Activated T-cell treated with anti-CD3 and anti-CD28 coated beads, Interleukin-2, amount 50 U/mL, for 48 hours (primary cell): ENCODE measurements at places on chromosomes 11 and 22.

DNA sequence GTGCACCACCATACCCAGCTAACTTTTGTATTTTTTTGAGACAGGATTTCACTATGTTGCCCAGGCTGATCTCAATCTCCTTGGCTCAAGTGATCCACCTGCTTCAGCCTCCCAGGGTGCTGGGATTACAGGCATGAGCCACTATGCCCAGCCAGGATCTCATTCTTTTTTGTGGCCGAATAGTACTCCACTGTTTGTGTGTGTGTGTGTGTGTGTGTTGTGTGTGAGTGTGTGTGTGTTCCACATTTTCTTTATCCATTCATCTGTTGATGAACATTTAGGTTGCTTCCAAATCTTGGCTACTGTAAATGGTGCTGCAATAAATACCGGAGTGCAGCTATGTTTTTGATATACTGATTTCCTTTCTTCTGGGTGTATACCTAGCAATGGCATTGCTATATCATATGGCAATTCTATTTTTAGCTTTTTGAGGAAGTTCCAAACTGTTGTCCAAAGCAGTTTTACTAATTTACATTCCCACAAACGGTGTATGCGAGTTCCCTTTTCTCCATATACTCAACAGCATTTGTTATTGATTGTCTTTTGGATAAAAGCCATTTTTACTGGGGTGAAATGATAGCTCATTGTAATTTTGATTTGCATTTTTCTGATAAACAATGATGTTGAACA is 105.4 kb downstream of the TTC28 start:
- no peak for DNase-seq

DNA sequence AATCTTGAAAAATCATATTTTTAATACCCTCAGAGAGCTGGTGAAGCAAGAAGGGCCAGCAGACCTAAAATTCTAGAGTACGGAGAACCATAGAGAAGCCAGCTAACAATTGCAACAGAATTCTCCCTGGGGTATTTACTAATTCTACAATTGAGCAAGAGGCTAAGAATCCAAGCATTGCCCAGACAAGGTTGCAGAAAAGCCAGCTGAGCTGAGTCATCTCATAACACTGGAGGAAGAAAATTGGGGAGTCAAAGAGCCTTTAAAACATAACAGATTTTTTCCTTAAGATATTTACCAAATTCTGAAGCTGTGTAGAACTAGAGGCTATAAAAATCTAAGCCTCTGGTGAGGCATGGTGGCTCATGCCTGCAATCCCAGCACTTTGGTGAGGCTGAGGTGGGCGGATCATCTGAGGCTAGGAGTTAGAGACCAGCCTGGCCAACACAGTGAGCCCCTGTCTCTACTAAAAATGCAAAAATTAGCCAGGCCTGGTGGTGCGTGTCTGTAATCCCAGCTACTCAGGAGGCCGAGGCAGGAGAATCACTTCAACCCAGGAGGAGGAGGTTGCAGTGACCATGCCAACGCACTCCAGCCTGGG is 13.6 kb upstream of the TMEM216 start:
- DNase-seq: no peak

GRCh38 chr11:45270946-45271716 is 15.0 kb downstream of the SYT13 start:
- DNase-seq: no peak

DNA sequence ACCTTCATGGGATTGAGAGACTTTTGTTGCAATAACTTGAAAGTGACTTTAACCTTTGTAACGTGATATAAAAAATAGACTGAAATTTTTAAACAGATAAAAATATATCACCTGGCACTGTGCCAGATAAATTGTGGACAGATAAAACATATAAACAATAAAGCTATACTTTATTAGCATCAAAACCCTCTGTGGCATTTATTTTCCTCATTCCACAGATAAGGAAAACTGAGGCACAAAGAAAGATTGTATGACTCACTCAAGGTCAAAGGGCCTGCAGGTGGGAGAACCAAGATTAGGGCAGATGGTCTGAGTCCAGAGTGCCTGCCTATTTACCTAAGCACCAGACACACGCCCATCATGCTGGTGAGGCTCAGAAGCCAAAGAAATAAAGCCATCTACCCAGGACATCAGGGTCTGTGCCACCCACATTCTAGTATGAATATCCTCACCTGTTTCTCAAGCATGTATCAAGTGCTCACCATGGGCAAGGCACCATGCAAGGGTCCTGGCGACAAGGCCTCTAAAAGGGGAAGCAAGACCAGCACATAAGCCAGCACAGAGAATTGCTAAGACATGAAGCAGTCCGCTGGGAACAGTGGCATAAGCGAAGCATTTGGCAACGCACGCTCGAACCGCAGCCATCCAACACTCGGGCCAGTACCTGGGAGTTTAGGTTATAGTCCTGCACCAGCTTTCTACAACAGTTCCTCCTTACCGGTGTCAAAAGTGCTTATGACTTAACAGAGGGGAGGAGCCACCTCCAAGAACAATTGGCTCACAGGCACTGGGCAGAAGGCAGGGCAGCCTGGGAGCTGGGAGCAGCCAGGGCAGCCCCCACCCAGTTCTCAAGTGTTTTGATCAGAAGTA is 17.6 kb downstream of the MYH9 start:
- DNase-seq: no peak

- no peak for DNase-seq
Observed at GRCh38 chr11:90614318-90614717, 391.5 kb upstream of the CHORDC1 start.

DNA sequence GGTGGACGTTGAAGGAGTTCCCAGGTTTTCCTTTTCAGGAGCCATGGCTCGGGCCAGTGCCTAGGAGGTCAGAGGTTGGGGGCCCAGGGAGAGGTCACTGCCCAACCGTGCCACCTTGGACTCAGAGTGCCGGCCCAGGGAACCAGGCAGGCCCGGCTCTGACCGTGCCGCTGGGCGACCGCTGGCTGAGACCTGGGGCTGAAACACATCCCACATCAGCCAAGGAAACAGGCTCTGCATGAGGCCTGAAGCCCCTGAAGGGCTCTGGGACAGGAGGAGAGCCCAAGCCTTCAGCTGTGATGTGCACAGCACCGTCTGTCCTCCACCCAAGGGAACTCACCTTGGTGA is 21.9 kb upstream of the RTN4R start:
- DNase-seq: no peak

GRCh38 chr11:66593303-66593635 is 284 bp downstream of the CCS start:
- no peak for DNase-seq

DNA sequence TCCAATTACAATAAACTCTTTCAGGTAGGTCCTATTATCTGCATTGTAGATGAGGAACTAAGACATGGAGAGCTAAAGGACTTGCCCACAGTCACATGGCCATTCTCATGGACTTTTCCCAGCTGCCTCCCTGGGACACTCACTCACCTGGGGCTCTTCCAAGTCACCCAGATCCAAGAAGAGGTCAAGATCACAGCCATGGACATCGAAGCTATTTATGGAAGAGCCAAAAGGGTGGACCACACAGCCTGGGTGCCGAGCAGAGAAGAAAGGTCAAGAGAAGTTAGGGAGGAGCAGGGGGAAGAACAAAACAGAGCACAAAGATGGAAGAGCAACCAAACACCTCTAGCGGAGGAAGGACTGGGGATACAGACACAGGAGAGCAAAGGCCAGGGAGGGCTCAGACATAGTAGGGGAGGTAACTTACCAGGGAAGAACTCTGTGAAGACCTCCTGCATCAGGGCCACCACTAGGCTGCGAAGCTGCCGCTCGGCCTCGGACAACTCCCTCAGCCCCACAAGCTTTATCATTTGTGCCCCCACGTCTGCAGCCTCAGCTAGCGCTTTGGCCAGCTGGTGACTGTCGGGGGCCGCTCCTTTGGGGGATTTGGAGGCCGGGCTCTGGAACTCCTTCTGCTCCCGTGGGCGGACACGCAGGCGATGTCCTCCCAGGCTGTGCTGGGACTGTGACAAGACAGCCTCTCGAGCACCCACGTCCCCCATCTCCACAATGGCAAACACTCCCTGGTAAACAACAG is 7.4 kb upstream of the EEF1G start:
- no peak for DNase-seq

DNA sequence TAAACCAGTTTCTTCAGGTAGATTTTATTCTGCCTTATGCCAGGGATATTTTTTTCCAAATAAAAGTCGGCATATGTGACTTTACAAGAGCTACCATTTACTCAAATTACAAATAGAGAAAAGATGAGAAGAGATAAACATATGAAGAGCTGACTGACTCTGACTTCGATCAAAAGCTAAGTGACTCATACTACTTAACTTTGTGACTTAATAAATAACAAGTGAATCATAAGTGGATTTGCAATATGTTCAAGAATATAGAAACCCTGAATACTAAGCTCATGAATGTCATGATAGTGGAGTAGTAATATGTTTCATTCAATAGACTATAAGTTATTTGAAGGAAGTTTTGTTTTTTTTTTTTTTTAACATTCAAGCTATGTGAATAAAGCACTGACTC is 130.5 kb upstream of the ANO3 start:
- DNase-seq: no peak

- DNase-seq: no peak
Observed at GRCh38 chr11:30889143-30889794, 303.1 kb upstream of the MPPED2 start.

- DNase-seq: peak; percentile 36
Observed at GRCh38 chr11:118012083-118012669, 26.0 kb downstream of the IL10RA start.

DNA sequence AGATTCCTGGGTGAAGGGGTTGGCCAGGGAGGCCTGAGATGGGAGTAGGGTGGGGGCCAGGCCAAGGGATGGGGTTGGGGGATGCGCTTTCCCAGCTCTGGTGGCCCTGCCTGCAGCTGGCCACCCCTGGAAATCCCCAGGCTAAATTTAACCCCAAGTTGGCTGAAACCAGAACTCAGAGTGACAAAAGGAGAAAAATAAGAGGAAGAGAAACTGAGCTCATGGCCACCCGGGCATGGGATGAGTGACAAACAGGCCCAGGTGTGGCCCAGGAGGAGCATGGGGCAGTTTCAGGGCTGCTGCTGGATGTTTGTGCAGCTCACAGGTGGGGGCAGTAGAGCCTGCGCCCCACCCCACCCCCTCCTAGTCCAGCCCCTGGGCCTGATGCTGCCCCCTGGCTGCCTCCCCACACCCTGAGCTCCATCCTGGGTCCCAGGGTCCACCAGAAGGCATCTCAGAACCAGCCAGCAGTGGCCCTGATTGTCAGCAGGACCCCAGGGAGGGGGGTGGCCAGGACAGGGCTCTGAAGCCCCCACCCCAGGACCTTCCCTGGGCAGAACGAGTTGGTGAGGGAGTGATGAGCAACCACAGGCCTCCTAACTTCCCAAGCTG is 48.0 kb downstream of the IGLL5 start:
- peak; percentile 44 for DNase-seq

DNA sequence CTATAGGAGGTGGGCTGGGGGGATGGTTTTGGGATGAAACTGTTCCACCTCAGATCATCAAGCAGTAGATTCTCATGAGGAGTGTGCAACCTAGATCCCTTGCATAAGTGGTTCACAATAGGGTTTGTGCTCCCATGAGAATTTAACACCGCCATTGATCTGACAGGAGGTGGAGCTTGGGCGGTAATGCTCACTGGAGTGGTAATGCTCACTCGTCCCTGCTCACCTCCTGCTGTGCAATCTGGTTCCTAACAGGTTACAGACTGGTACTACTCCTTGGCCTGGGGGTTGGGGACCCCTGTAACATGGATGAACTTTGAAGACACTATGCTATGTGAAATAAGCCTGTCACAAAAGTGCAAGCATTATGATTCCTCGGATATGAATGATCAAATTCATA is 87.0 kb upstream of the CLNS1A start:
- DNase-seq: no peak

DNA sequence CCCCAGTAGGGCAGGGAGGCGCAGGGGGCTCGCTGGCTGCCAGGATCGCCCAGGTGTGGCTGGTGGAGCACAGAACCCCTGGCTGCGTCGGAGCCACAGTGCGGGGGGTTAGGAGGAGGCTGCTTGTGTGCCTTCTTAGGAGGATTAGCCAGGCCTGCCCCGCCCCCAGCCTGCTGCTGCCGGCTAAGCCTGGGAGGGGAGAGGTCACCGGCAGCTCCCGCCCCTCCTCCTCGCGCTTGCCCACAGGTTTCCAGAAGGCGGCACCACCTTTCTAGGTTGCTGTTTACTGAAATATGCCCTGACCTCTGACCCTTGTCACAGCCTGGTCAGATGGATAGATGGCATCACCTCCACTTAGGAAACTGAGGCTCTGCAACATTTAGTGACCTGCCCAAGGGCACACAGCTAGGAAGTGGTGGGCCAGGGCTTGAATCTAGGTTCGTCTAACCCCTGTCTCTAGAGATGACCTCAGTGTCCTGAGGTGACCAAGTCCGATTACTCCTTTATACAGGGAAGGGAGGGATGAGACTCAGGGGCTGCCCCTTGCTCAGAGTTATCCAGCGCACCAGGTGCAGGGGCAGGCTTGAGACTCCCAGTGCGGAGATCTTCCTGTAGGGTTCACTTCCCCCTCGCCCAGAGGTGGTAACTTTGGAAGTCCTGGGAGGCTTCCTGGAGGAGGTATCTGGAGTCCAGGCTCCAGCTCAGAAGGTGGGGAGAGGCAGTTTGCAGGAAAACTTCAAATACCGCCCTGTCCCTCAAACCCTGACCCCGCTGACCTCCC is 44.0 kb downstream of the MYO7A start:
- DNase-seq: no peak

- no peak for DNase-seq
Observed at GRCh38 chr11:27296497-27296896, 66.5 kb downstream of the CCDC34 start.

- no peak for DNase-seq
Observed at GRCh38 chr11:12013781-12014180, 5.4 kb upstream of the DKK3 start.

DNA sequence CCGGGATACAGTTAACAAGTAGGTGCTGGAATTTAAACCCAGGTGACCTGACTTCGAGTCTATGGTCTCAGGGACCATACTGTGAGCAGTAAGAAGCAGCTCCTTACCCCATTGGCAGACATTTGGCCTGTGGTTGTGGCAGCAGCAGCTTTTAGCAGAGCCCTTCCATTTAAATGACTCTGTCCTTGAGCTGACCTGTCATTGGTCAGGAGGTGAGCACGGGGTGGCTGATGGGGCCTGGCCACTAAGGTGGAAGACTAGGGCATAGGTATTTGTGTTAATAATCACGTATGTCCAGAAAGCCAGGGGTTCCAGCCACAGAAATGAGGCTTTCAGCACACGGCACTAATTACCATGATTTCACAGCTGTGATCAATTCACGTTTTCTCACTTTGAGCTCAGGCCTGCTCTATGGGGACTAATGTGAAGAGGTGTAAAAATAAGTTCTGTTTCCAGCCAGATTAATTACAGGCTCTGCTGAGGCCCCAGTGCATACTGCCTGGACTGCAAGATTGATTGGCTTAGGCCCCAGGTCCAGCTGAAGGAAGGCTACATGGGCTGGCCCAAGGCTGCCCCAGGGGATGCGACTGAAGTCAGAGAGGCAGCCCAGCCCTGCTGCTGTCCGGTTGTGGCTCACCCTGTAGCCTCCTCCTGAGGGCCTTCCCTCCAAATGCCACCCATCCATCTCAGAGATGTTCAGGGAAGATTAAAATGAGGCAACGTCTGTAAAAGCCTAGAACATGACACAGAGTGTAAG is 76.0 kb downstream of the FDX1 start:
- DNase-seq: no peak

GRCh38 chr22:38886333-38886732 is 14.3 kb upstream of the CBX6 start:
- DNase-seq: no peak

GRCh38 chr11:6670202-6670830 is 12.8 kb downstream of the MRPL17 start:
- DNase-seq: no peak

- DNase-seq: no peak
Observed at GRCh38 chr11:41177791-41178190, 281.7 kb downstream of the LRRC4C start.

- DNase-seq: no peak
Observed at GRCh38 chr22:47176573-47177333, 414.3 kb downstream of the TBC1D22A start.

GRCh38 chr11:17719938-17720795 is 796 bp downstream of the MYOD1 start:
- no peak for DNase-seq
